Mesendoderm (in vitro differentiated cells): ENCODE measurements at places on chromosomes 13 and 19.
A peak's percentile ranks its signal among the peaks of the same experiment; 100 is the strongest.

GRCh38 chr19:51729781-51730180 lies 6.0 kb upstream of the HAS1 start:
- DNase-seq: no peak

GRCh38 chr13:59269476-59269875 lies 894.3 kb downstream of the DIAPH3 start:
- DNase-seq: peak; percentile 30

GRCh38 chr13:20053016-20053415 lies 94.5 kb downstream of the ZMYM2 start:
- no peak for DNase-seq

- peak; percentile 98 for DNase-seq
These were observed 1044.4 kb downstream of the UQCRFS1 start for GRCh38 chr19:28168557-28168956.

- peak; percentile 47 for DNase-seq
These were observed 367.4 kb downstream of the SPRY2 start for GRCh38 chr13:79973533-79973963.

DNA sequence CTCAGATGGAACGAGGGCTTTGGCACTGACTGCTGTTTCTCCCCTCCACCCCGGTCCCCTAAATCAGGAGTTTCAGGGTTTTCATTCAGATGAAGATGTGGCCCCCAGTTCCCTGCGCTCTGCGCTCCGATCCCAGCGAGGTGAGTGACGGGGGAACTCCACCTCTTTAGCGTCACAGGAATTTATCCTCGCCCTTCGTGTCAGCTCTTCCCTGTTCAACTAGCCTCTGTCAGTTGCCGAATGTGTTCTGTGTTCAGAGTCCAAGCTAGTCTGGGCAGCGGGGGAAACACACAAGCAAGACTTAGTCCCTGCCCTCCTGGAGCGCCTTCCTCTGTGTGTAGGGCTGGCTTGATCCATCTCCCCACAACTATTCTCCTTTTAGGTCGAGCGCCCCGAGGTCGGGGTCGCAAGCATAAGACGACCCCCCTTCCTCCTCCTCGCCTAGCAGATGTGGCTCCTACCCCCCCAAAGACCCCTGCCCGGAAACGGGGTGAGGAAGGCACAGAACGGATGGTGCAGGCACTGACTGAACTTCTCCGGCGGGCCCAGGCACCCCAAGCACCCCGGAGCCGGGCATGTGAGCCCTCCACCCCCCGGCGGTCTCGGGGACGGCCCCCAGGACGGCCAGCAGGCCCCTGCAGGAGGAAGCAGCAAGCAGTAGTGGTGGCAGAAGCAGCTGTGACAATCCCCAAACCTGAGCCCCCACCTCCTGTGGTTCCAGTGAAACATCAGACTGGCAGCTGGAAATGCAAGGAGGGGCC lies 1.8 kb downstream of the KMT2B start:
- no peak for DNase-seq

DNA sequence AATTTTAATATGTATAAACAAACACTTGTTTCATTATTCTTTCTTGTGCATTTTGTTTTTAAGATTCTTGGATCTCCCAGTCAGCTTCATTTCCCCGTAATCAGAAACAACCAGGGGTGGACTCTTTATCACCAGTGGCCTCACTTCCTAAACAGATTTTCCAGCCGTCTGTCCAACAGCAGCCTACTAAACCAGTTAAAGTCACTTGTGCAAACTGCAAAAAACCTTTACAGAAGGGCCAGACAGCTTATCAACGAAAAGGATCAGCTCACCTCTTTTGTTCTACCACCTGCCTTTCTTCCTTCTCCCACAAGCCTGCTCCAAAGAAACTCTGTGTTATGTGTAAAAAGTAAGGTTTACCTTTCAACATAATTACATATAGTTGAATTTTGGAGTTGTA lies 44.3 kb downstream of the ZMYM2 start:
- no peak for DNase-seq

DNA sequence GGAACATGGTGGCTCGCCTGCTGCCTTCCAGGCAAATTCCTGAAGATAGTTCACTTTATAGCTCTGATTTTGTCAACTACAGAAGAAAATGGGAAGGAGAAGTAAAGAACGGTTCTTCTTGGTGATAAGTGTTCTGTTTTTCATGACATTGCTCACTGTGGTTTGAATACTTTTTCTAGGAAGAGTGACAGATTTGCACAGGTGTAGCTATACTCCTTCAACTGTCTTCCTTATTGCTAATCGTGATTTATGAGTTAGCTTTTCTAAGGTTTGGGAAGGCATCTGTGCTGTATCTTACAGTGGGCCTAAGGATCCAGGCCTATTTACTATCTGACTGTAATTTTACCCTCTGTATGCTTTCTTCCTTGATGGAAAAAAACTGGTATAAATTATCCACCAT lies 405.6 kb downstream of the NDFIP2 start:
- DNase-seq: no peak

- DNase-seq: no peak
These were observed 35.3 kb downstream of the SOX1 start for GRCh38 chr13:112102243-112102642.

- no peak for DNase-seq
These were observed 15.2 kb downstream of the THOP1 start for GRCh38 chr19:2800506-2800905.

DNA sequence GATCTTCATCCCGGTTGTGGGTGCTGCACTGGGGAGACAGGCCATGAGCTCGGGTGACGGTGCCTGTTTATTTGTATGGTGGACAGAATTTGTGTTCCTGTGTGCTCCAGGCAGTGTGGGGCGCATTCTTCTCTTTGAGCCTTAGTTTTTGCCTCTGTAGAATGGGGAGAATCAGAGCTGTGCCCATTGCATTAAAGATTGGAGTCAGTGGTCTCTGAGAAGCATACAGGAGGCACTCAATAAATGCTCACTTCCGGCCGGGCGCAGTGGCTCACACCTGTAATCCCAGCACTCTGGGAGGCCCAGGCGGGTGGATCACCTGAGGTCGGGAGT lies 23.0 kb downstream of the NFIC start:
- no peak for DNase-seq

- DNase-seq: peak; percentile 52
These were observed 5.3 kb downstream of the TTYH1 start for GRCh38 chr19:54420383-54421168.

GRCh38 chr13:53499576-53500133 lies 471.0 kb downstream of the OLFM4 start:
- DNase-seq: no peak

DNA sequence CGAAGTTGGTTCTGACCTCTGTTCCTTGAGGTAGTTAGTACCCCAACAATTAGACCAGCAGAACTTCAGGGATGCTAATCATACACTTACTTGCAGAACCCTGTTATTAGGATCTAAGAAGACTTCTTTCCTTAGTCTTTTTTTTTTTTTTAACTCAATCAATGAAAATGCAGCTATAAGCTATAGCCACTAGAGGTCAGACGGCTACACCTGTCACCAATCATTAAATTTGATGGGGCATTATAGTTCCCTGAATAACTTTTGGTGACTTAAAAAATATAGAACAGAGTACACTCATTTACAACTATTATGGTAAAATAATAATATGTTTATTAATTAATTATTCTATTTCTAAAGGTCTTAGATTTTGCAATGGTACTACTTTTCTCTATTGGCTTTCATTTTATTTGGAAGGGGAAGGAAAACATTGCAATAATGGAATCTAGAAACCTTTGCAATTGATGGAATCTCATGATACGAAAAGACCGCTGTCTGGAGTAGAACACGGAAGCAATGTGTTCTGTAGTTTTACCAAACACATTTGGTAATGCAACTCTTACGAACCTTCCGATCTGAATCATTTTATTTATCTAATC lies 483.2 kb downstream of the DIAPH3 start:
- DNase-seq: peak; percentile 33

DNA sequence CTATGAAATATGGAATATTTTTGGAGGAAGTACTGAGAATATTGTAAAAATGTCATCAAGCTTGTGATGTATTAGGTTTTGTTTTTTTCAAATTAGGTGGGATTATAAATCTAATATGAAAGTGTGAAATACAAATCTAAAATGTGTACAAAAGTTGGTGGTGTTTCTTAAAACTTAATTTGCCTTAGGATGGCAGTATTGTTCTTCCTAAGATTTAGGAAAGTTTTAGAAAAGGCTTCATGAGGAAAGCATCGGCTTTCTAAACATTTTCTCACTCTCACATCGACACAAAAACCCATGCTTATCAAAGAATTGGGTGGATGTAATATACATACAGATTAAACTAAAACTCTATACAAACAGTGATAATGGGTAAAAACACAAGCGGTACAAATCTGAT lies 972.0 kb upstream of the PCDH20 start:
- DNase-seq: peak; percentile 41

DNA sequence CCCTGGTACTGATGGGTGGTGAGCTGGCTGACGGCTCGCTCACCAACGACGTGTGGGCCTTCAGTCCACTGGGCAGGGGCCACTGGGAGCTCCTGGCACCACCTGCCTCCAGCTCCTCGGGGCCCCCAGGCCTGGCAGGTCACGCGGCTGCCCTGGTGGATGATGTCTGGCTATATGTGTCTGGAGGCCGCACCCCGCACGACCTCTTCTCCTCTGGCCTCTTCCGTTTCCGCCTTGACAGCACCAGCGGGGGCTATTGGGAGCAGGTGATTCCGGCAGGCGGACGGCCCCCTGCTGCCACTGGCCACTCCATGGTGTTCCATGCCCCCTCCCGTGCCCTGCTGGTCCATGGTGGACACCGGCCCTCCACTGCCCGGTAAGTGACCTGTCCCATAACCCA lies 10.5 kb downstream of the MEGF8 start:
- no peak for DNase-seq

GRCh38 chr13:42878721-42879120 lies 97.3 kb downstream of the FAM216B start:
- no peak for DNase-seq

- DNase-seq: peak; percentile 52
These were observed 163.9 kb downstream of the RNF17 start for GRCh38 chr13:24927810-24928404.

DNA sequence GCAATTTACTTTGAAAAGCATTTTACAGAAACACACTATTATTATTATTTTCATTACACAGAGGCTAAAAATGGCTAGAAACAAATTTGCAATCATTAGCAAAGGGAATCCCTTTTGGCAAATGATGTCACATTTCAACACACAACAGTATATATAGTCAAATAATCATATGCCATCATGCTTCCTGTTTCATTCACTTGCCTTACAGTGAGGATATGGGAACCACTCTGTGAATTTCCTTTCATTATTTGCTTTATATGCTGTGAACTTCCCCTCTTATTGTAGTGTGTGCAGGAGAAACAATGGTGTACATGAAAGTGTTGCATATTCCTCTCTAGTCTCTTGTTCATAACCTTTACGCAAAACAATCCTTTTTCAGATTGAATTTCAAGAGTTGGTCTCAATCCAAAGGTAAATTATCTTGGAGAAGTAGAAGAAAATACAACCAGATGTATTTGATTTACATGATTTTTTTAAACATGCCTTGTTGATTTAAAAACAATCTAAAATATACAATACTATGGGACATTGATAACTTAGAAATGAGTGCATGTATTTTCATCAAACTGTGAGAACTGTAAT lies 657.3 kb downstream of the EFNB2 start:
- DNase-seq: no peak

DNA sequence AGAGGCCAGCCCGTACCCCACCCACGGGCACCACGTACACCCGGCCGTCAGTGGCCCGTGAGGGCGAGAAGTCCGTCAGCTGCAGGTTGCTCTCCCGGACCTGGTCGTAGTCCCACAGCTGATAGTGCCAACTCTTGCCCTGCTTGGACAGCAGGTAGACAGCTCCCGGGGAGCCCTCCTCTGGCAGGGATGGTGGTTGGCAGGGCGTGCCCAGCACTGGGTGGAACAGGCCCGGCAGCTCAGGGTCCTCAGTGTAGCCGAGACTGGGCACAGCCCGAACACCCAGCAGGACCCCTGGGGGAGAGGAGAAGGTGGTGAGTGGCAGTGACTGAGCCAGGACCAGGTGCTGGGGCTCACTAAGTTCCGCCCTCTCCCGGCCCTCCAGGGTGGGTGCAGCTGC lies 7.8 kb downstream of the ACTMAP start:
- DNase-seq: no peak

- DNase-seq: no peak
These were observed 1015.0 kb downstream of the SLITRK1 start for GRCh38 chr13:82867284-82867683.

GRCh38 chr13:51970349-51970748 lies 40.9 kb downstream of the ATP7B start:
- no peak for DNase-seq

GRCh38 chr19:3823350-3823713 lies 37.2 kb upstream of the MATK start:
- no peak for DNase-seq

DNA sequence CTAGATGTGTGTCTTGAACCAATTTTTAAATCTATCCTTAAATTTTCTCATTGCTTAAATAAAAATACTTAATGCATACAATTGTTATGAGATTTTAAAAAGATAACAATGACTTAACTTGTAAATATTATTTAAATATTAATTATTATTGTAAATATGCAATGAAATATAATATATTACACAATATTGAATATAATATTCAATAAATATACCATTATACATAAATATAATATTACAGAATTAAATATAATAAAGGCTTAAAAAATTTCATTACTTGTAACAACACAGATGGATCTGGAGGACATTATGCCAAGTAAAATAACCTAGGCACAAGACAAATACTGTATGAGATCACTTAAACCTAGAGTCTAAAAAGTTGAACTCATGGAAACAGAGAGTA lies 1532.3 kb downstream of the PCDH9 start:
- no peak for DNase-seq
